ENCODE measurements at places on chromosomes 13 and 19. TPM values are rescaled to one million over a fixed set of nuclear protein-coding genes. Genes with fewer than 3 reads are reported as not detected.

DNA sequence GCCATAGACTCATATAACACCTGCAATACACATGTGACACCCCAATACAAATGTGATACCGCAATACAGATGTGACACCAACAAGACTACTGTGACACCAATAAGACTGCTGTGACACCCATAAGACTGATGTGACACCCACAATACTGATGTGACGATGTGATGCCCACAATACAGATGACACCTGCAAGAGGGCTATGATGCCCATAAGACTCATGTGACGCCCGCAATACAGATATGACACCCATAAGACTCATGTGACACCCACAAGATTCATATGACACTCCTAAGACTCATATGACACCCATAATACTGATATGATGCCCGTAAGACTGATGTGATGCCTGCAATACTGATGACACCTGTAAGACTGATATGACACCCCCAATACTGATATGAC, 113.0 kb downstream of the MRPL57 start:
- DNase-seq: no peak

The TNNI3 gene
- polyA plus RNA-seq: 3.2 TPM

GRCh38 chr19:37931881-37932655, 25.1 kb downstream of the SIPA1L3 start:
- peak; percentile 25 for DNase-seq

DNA sequence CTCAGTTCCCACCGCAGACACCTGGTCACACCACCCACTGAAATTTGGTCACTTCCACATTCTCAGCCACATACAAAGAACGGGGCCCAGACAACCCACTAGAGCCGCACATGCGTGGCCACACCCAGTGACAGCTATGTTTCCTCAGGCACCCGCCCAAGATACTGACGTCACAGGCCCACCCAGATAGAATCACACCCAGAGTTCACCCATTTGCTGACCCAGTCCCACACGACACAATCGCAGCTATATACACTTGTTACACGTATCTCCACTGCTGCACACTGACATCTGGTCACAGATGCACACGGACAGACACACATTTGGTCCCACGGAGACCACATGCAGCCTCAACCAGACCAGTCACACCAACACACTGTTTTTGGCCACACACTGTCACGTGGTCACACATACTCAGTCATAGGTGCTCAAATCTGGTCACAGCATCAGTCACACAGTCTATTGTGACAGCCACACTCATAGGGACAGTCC, 2.9 kb downstream of the NUMBL start:
- no peak for DNase-seq

The TMEM86B gene
- polyA plus RNA-seq: 2.8 TPM

- DNase-seq: no peak
These were observed 1703.6 kb upstream of the PRR20A start for GRCh38 chr13:55437162-55437561.

The LILRB5 gene
- polyA plus RNA-seq: 8.1 TPM

Measured in forelimb muscle (tissue), 1 donor.